ENCODE measurements at places on chromosomes 12 and 14. TPM values are rescaled to one million over a fixed set of nuclear protein-coding genes. Genes with fewer than 3 reads are reported as not detected.

Gene HOXC4
- 0.09 TPM for total RNA-seq

Gene KCNMB4
- total RNA-seq, result 1.8 TPM

Gene VCPKMT
- total RNA-seq, result 3.7 TPM

Gene SLCO1B3
- total RNA-seq, result not detected

Gene KCNH5
- total RNA-seq, result 0.09 TPM

Gene AHNAK2
- total RNA-seq, result 59.3 TPM

Gene RNASE1
- not detected for total RNA-seq

Gene PTHLH
- 2.0 TPM for total RNA-seq

Gene RNASE3
- not detected for total RNA-seq

Gene SELPLG
- total RNA-seq, result 0.85 TPM

Gene LTBP2
- total RNA-seq, result 71.0 TPM

Gene B3GNT4
- 0.09 TPM for total RNA-seq

Gene MARCHF9
- total RNA-seq, result 3.1 TPM

Gene PTCSC3
- total RNA-seq, result not detected

Gene RASSF9
- total RNA-seq, result 0.85 TPM

Gene SINHCAF
- total RNA-seq, result 10.5 TPM

Gene DACT1
- total RNA-seq, result 78.7 TPM

Gene L2HGDH
- 3.9 TPM for total RNA-seq

Gene ALDH1L2
- 44.7 TPM for total RNA-seq

Gene ESR2
- under 0.01 TPM for total RNA-seq

Gene PLXNC1
- total RNA-seq, result 7.7 TPM

Gene ADGRD1
- 10.2 TPM for total RNA-seq

Gene A2ML1
- 0.09 TPM for total RNA-seq

Gene GDF11
- total RNA-seq, result 2.8 TPM

Measured in smooth muscle cell of bladder (primary cell).